ENCODE measurements at places on chromosomes 2 and 18.

DNA sequence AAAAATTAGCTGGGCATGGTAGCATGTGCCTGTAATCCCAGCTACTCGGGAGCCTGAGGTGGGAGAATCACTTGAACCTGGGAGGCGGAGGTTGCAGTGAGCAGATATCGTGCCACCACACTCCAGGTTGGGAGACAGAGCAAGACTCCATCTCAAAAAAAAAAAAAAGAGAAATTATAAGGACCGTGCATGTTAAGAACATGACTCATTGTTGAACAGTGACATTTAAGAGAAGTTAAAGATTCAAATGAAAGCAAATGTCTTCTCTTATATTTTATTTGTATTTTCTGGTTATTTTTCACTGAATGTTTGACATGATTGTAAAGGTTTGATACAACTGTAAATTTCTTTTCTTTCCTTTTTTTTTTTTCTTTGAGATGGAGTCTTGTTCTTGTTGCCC is 69.6 kb downstream of the APLF start:
- DNase-seq, result no peak

DNA sequence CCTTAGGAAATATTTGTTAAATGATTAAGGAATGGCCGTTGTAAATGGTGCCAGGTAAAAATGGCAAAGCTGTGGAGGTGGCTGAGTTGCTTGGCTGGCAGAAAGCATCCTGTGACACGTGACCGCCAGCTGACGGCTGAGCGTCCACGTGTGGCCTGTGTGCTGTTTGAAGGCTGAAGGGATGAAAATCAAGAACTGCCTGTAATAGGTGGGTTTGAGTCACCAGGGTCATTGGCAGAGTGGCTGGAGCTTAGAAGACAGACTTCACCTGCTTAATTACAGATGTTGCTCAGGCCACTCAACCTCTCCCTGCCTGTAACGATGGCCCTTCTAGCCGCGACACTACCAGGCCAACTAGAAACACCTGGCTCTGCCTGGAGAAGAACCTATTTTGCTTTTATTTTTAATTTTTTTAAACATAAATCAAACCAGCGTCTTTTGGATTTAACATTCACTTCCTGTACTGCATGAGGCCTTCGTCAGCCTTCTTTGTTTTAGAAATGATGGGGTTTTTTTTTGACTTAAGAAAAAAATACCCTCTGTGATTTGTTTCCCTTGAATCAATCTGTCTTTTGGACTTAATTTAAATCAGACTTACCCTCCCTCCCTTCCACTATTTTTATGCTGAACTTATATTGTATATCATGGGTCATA is 206.5 kb downstream of the PRKCE start:
- DNase-seq, result no peak

DNA sequence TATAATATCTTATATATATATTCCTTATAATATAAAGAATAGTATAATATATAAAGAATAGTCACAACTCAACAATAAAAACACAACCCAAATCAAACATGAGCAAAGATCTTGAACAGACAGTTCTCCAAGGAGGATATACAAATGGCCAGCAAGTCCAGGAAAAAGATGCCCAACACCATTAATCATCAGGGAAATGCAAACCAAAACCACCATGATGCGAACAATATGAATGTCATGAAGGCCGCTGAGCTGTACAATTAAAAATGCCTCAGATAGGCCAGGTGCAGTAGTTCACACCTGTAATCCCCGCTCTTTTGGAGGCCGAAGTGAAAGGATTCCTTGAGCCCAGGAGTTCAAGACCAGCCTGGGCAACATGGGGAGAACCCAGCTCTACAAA is 58.9 kb downstream of the SLC35F5 start:
- DNase-seq, result no peak

GRCh38 chr2:25197336-25198208 is 29.2 kb upstream of the POMC start:
- DNase-seq, result no peak

DNA sequence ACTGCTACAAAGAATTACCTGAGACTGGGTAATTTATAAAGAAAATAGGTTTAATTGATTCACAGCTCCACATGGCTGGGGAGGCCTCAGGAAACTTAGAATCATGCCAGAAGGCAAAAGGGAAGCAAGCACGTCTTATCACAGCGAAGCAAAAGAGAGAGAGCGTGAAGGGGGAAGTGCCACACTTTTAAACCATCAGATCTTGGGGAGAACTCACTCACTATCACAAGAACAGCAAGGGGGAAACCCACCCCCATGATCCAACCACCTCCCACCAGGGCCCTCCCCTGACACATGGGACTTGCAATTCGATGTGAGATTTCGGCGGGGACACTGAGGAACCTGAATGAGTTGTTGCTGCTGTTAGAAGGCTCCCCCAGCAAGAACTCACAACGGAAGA is 220.2 kb upstream of the PIEZO2 start:
- DNase-seq, result no peak

- peak; percentile 59 for DNase-seq
Measured at GRCh38 chr2:70709275-70710037, 58.5 kb downstream of the ADD2 start.

- no peak for DNase-seq
Measured at GRCh38 chr2:37984589-37984988, 59.5 kb downstream of the RMDN2 start.

- no peak for DNase-seq
Measured at GRCh38 chr2:157158111-157158510, 99.4 kb upstream of the GALNT5 start.
